Nucleus accumbens (tissue), 56 donors: ENCODE measurements at places on chromosomes 2 and 18.

- no peak for DNase-seq
Observed at GRCh38 chr2:241936457-241937133, 67.1 kb downstream of the RTP5 start.

- DNase-seq, result no peak
Observed at GRCh38 chr2:197908990-197909776, 104.8 kb downstream of the PLCL1 start.

DNA sequence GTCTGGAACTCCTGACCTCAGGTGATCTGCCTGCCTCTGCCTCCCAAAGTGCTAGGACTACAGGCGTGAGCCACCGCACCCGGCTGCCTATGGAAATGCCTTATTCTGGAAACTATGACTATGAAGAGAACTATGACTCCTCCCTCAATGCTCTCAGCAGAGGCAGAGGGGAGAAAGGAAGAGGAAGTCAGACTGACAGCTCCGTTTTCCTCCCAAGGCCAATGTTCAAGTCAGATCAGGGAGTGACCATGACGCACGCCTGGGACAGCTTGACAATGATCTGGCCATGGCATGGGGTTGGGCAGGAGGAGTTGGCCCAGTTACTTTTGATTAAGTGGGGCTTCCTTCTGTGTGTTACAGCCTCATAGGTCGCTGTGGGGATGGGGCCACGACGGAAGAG, 44.3 kb upstream of the MRPL33 start:
- DNase-seq, result no peak

DNA sequence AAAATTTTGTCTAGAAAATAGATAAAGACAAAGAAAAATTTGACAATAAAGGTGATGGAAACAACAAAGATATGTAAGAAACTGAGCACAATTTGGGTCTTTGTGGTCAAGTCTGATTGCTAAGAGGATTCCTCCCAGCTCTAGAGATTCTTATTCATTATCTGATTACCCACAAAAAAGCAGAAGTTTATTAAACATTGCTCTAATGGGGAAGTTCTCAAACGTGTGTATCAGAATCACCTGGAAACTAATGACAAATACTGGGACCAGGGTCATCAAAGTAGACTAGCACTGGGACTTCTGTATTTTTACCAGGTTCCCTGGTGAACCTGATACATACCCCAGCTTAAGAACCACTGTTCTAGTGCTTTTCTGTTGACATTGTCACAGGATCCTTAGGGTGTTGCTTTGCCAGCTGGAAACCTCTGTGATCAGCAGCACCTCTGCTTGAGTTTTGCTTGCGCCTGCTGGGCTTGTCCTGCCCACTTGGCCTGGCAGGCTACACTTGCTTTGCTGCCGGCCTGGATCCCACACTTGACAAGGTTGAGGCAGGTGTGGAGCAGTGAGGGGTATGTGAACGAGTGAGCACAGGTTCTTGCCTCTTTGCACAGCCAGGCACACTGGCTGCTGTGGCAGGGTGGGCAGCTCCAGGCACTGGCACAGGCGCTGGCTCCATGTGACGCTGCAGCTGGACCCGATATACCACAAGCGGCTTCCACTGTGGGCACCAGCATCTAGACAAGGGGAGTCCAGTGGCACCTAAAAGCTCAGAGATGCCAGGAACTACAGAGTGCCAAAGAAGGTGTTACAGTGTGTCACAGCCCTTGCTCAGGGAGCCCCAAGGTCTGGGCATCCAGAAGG, 6.2 kb upstream of the GORASP2 start:
- DNase-seq, result no peak

DNA sequence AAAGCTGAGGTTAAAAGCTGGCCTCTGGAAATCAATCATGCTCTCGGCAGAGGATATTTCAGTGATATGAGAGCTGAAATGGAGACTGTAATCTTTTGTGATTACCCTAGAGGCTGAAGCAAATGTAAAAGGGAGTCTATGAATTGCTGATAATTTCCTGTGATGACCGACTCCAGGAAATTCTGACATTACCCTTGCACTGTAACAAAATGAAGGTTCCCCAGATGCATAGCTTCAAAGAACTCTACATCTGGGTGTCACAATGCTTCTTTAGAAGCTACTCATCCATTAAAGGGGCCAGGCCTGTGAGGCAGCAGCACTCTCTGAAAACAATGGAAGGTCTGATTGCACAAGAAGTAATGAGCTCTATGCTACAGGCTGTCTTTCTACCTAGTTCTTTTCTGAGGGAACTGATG, 268.2 kb upstream of the SESTD1 start:
- no peak for DNase-seq

- no peak for DNase-seq
Observed at GRCh38 chr2:100580367-100581276, 17.8 kb downstream of the PDCL3 start.

- peak; percentile 14 for DNase-seq
Observed at GRCh38 chr2:219171231-219171651, 1.4 kb upstream of the SLC23A3 start.

DNA sequence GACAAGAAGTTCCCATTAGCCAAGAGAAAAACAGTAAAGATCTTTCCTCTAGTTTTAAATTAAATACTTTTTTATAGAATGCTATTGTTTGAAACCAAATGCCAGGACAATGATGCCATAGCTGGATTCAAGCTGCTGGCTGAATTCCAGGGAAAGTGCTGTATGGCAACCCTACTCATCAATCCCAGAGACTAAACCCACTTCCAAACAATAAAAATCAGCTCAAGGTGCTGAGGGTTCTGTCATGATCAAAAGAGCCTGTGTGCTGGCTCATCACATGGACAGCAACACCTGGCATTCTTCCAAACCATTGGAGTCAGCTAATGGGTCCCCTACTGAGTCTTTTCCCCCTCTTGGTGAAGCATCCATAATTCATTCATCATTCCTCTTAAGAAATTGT, 53.7 kb upstream of the PARD3B start:
- peak; percentile 30 for DNase-seq

DNA sequence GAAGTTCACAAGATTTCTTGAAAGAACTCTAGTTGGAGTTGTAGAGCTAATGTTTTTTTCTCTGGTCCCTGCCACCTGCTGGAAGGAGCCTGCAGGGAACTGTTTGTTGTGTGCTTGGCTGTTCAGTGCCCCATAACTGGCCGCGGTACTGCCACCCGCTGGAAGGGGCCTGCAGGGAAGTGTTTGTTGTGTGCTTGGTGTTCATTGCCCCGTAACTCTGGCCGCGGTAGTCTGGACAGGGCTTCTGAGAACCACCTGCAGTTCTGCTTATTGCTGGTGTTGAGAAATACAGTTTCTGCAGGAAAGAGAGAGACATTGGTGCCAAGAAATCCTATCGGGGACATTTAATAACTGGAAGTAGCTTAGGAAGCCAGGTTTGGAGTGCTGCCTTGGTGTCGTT, 58.1 kb downstream of the AGAP1 start:
- peak; percentile 33 for DNase-seq

DNA sequence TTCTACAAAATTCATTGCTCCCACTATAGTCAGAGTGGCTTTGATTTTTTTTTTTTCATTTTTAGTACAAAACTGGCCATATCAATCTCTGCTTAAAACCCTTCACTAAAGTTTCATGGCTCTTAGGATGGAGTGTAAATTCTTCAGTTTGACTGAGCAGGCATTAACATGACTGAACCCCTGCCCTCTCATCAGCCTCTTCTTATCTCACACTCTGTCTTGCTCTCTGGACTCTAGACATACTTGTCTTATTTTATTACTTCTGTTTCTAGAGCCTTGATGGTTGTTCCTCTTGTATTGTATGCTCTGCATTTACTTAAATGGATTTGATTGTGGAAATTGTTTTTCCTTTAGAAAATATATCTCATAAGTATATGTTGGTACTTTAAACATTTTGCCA, 272.4 kb downstream of the DCC start:
- DNase-seq, result no peak

DNA sequence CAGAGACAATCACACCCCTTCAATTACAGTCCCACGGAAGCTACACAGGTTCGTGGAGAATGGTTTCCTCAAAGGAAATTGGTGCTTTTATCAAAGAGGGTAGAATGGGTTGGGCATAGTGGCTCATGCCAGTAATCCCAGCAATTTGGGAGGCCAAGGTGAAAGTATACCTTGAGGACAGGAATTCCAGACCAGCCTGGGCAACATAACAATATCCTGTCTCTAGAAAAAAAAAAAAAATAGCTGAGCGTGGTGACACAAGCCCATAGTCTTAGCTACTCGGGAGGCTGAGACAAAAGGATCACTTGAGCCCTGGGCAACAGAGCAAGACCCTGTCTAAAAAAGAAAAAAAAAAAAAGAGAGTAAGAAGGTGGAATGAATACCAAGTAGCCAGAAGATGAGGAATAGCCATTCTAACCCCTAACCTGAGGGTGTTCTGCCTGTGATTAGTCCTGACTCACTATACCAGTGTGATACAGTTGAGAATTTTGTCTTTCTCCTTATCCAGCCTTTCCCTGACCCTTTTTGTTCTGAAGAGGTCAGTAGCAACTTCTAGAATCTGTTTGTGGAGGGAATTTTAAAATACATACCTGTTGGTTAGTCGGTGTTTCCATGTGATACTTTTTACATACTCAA, 283.2 kb downstream of the MREG start:
- DNase-seq, result no peak

GRCh38 chr2:38074764-38075506, 1.0 kb downstream of the CYP1B1 start:
- no peak for DNase-seq

DNA sequence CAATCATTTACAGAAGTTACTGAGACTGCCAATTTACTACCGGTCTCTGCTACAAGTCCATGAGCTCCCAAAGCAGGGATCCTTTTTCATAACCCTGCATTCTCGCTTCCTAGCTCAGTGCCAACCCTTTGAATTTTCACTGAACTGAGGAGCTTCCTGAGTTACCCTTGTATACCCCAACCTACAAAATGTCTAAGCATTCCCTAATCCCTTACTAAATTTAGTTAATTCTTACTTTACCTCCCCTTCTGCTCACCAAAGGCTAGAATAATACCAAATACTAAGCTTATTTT, 9.6 kb downstream of the MAT2A start:
- no peak for DNase-seq

DNA sequence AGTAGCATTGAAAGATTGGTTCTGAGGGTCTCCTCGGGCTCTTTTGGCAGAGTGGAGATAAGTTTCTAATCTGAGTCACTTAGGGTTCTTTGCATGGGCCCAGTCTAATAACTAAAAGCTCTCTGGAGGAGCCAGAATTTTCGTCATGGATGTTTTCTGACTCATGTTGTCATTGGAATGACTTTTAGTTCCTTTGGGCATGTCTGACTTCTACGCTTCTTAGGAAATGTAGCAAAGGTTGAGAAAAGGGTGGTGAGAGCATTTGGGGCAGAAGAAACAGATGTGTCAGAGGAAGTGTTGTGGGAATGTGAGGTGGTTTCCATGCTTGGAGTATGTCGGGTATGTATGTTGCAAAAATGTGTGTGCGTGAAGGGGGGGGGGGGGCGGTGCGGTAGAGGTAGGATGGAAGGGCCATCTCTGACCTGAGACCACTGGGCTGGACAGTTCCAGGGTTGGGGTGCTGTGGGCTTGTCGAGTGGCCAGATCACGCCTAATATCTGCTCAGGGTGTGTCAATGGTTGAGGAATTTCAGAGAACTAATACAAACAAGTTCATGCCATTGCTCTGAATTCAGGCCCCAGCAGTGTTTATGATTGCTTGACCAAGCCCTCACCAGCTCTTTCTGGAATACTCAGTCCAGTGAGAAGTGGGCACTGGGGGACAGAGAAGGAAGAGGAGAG, 26.9 kb downstream of the KLHL29 start:
- no peak for DNase-seq

DNA sequence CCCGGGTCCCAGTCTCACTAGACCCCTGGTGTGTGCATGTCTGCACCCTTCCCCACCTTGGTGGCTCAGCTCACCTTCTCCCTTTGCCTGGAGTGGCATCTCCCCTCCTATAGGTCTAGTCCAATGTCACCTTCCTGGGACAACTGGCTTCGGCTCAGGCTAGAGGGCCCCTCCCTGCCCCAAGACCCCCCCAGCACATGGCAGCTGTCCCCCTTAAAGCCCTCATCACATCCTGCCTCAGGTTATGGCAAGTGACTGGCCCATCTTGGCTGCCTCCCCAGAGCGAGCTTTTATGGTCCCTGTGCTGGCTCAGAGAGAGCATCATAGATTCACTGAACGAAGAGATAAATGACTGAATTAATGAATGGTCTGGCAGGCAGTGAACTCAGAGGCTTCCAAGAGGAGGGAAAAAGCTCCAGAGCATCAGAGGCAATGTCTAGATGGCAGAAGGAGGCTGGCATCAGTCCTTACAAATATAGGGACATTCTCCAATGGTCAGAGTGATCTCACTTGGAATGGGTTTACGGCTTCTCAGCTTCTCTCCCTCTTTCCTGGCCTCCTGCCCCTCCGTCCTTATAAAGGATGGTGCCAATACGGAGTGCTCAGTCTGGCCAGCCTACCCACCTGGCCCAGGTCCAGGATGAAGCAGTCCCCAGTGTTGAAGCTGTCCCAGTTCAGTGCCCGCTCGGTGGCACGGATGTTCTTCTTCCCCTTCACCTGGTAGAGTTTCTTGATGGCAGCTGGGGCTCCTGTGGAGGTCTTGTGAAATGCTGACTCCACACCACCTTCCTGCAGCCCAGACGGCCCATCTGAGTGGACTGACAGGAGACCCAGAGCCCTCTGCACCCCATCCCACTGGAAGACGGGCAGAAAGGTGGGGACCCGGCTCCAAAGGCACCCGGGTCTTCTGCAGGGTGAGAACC, 9.4 kb downstream of the CAPG start:
- no peak for DNase-seq
